ENCODE measurements at places on chromosomes 11 and 22. TPM values are rescaled to one million over a fixed set of nuclear protein-coding genes. Genes with fewer than 3 reads are reported as not detected.

Gene CTSF
- 2.0 TPM for total RNA-seq

Gene SHANK3
- 0.14 TPM for total RNA-seq

Gene MMP11
- total RNA-seq, result 1.1 TPM

Gene VSTM5
- not detected for total RNA-seq

Gene GALNT18
- total RNA-seq, result 8.8 TPM

Gene SLC37A2
- 0.76 TPM for total RNA-seq

Gene CCDC81
- 0.82 TPM for total RNA-seq

Gene PDE2A
- 0.30 TPM for total RNA-seq

Gene CTTN
- 41.1 TPM for total RNA-seq

All from activated CD4-positive, alpha-beta T cell treated with anti-CD3 and anti-CD28 coated beads for 36 hours (primary cell).